GF-D8 (cell line): ENCODE measurements at places on chromosomes 12 and 14.

DNA sequence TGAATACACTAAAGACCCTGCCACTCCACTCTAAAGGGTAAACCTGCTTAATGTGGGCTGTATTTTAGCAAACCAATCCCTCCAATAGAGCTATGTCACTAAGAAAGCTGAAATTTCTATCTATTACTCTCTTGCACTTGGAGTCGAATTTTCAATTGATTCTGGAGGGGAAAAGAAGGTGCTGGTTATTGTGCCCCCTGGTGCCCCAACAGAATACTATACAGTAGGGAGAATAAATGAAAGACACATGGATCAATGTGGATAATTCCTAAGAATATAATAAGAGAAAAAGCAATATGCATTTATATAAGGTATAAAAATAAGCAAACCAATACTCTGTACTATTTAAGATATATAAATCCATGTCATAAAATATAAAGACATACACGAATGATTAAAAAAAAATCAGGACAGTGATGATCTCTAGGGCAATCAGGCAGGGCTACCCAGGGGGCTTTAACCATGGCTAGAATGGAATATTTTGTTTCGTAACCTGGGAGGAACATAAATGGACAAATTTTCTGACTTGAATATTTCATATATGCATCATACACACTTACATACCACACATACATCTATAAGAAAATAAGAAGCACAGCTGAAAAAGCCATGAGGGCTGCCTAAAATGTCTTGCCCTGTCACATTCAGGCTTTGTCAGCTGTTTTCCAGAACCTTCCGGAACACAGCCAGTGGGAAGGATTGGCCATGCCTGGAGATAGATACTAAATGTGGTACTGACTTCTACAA lies 54.4 kb downstream of the EFCAB11 start:
- DNase-seq, result no peak

DNA sequence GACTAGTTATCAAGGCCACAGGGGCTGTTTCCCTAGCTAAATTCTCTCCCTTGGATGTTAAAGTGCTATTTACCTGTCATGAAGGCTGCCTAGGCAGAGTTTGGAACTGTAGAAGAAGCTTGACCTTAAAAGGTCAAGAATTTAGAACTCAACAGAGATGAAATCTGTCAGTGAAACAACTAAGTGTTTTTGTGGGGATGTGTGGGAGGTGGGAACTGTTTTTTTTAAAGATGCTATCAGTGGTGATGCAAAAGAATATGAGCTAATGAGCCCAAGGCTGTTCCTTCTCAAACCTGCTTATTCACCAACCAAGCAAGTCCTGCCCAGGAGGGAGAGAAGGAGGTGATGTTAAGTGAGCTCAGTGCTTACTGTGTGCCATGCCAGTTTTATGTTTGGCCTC lies 40.8 kb upstream of the POC1B start:
- no peak for DNase-seq

DNA sequence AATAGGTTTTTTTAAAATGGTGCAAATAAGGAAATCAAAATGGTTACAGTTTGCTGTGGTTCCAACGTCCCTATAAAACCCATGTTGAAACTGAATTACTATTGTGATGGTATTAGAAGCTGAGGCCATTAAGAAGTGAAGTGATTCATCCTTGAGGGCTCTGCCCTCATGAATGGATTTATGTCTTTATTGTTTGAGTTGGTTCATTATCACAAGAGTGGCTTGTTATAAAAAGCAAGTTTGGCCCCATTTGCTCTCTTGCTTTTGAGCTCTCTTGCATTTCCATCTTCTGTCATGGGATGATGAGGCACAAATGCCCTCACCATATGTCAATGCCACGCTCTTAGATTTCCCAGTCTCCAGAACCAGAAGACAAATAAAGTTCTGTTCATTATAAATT lies 62.3 kb downstream of the PRKD1 start:
- no peak for DNase-seq

DNA sequence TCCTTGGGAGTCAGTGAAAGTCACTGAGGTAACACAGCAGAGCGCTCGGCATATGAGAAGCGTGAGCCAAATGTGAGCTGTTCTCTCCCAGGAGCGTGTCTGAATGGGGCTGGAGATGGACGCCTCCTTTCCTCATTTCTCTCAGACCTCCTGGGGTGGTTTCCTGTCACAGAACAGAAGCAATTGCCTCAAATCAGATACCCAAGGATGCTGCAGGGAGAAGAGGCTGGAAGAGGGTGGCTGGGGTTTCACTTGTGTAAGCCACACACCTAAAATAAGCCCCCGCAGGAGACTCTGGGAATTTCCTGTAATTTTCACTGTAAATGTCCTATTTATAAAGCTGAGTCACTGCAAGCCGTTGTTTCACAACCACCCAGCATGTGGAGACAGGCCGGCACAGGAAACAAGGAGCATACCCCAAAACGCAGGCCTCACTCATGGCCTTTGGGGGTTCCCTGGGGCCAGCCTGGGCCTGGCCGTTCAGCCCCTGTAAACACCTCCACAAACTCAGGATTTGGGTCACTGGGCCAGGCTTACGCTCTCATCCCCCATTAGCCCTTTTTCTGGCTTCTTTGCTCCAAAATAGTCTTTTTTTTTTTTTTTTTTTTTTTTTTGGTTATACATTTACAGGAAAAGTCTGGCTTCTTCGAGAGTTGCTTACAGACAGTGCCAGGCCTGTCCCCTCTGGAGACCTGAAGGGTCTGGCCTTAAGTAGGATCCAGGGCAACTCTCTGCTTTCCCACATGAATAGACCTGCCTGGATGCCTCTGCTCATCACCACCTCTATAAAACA lies 55.3 kb downstream of the VCPKMT start:
- peak; percentile 80 for DNase-seq

DNA sequence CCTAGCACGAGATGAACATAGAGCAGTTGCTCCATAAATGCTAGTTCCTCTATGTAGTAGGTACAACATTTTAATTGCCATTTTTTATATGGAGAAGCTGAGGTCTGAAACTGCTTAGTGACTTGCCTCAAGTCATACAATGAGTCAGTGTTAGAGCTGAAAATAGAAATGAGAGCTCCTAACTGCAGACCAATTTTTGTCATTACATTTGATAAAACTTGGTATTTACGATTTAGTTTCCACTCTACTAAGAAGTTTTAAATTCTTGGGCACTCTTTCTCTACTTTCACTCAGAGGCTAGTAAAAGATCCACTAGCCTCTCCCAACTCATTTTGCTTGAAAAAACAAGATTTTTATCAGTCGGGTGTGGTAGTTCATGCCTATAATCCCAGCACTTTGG lies 8.1 kb upstream of the TMED10 start:
- DNase-seq, result no peak

GRCh38 chr12:13465635-13466034 lies 269.1 kb downstream of the EMP1 start:
- no peak for DNase-seq

DNA sequence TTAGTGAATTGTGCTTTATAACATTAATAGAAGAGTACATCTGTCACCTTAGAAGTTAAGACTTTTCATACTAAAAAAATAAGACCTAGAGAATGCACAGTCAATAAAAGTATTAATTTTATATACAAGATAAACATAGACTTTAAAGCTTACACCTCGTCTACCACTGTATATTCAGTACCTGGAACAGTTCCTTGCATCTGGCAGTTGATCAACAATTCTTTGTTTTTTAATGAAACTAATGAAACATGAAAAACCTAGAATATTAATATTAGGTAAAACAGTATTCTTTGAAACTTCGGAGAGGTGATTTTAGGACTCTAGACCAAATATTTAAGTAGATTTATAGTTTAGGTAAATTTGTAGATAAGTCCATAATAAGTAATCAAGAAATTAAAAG lies 4.3 kb downstream of the GOLT1B start:
- DNase-seq, result no peak

DNA sequence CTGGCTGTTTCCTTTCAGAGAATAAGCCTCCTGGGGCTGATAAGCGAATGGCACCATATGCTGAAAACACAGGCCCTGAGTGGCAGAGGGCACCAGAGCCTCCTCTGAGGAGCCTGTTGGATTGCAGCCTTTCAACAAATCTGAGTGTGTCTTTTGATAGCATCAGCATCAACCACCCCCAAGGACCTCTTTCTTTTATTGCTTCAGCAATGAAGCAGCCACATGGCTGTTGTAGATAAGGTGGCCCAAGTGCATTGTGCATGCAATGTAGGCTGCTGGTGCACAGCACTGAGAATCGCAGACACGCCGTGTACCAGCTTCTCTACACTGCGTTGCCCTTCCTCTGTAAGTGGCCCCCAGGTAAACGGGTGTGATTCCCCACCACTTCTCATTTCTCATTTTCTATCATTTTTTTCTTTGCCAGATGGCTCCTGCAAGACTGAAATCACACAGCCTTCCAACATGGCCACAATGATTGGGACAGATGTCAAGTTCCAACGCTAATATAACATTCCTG lies 191.7 kb downstream of the DAD1 start:
- no peak for DNase-seq

GRCh38 chr14:53828820-53829219 lies 127.8 kb downstream of the BMP4 start:
- no peak for DNase-seq

GRCh38 chr14:100541621-100542560 lies 45.3 kb downstream of the BEGAIN start:
- DNase-seq, result no peak

DNA sequence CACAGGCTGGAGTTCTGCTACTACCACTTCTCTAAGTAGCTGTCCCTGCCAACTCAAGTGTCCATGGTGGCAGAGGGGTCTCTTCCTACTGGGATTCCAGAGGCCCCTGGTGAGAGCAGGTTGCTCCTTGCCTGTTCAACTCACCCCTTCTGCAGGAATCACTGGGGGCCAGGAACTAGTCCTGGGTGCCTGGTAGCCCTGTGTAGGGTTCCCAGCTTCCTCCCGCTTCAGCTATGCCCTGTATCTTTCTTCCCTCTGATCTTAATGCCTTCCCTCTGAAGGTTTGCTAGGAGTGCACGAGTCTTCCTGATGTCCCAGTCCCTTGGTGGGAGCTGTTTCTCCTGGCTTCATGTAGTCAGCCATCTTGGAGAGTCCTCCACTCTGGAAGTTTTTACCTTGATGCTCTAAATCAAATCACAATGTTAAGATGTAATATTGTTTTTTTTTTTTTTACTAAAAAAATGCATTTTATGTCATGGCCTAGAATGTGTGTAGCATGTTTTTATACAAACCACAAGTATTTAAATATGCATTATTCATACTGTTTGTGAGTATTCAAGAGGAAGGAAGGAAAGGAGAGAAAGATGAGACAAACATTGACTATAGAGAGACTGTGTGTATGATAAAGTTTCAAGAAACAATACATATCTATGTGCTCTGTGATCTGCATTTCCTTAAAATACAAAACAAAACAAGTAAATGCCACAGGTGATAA lies 54.7 kb downstream of the FRS2 start:
- no peak for DNase-seq

DNA sequence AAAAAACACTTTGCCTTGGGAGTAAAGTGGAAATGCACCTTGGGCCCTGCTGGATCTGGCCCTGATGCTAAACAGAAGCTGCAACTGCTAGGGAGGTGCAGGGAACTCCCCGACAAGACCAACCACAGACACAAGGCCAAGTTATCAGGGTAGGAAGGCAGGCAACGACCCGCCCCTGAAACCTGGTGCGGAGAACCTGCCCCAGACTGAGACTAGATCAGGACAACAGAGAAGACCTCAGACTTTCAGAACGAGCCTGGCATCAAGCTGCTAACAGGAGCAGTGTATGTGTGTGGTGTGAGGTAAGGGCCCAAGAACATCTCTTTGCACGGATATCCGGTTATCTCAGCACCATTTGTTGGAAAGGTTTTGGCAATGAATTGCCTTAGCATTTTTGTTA lies 233.7 kb upstream of the RTL1 start:
- DNase-seq, result no peak

- no peak for DNase-seq
Observed at GRCh38 chr14:52244997-52245396, 22.5 kb upstream of the PTGDR start.

GRCh38 chr12:53300187-53300586 lies 692 bp downstream of the MYG1 start:
- DNase-seq, result no peak

GRCh38 chr14:68527329-68527851 lies 265.5 kb downstream of the ZFP36L1 start:
- DNase-seq, result no peak
